ENCODE measurements at places on chromosomes 2 and 18.

DNA sequence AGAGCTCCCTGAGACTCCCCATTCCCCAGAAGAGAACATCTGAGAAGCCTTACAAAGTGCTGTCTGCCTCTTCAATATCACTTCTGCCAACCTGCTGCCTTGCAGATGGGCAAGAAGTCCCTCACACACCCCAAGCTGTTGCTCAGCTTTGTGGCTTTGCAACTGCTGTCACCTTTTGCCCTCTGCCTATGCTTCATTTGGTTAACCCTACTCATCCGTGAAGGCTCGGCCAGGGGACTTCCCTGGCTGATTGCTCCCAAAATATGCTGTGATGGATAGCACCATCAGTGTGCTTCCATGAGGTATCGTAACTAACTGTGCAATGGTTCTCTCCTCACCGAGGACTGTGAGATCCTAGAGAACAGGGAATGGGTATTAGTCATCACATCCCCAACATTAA is 88.9 kb upstream of the CYP1B1 start:
- DNase-seq = no peak

- DNase-seq = no peak
Measured at GRCh38 chr2:231567159-231567558, 25.5 kb upstream of the TEX44 start.

DNA sequence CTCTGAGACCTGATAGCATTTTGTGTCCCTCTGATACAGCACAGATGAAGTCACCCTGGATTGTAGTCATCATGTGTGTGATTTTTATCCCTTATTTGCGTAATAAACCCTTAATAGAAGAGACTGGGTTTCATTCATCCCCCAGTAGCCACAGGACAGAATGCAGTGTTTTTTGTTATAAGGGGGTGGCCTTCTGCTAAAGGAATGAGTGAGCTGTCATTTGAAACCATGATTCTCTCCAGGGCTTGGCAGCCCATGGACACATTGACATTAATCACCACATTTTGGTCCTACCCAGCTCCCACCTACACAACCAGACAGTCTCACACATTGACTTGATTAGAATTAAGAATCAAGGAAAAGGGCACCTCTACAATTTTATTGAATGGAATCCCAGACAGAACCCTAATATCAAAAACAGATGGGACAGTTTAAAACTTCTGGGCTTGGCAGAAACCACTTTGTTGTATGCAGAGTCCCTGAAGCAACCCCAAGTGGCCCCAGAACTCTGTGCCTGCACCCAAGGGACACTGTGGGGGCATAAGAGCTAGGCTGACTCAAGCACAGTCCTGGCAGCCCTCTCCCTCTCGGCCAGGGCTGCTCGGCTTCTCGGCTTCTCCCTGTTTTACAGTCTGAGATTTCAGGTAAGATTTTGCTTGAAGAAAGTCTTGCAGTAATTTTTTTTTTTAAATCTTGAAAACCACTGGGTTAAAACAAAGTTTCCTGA is 254.0 kb upstream of the SLC14A2 start:
- no peak for DNase-seq

GRCh38 chr2:216743781-216744180 is 48.4 kb upstream of the IGFBP5 start:
- no peak for DNase-seq

- no peak for DNase-seq
Measured at GRCh38 chr2:106988361-106988760, 102.4 kb upstream of the ST6GAL2 start.

DNA sequence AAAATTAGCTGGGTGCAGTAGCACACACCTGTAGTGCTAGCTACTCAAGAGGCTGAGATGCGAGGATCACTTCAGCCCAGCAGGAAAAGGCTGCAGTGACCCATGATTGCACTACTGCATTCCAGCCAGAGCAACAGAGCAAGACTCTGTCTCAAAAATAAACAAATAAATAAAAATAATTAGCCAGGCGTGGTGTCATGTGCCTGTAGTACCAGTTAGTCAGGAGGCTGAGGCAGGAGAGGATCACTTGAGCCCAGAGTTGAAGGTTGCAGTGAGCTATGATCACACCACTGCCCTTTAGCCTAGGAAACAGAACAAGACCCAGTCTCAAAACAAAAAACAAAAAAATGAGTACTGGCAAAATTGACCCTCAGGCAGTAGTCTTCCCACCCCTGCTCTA is 61.9 kb upstream of the PPP1CB start:
- DNase-seq = no peak

- no peak for DNase-seq
Measured at GRCh38 chr2:44100351-44100750, 68.3 kb upstream of the PPM1B start.

DNA sequence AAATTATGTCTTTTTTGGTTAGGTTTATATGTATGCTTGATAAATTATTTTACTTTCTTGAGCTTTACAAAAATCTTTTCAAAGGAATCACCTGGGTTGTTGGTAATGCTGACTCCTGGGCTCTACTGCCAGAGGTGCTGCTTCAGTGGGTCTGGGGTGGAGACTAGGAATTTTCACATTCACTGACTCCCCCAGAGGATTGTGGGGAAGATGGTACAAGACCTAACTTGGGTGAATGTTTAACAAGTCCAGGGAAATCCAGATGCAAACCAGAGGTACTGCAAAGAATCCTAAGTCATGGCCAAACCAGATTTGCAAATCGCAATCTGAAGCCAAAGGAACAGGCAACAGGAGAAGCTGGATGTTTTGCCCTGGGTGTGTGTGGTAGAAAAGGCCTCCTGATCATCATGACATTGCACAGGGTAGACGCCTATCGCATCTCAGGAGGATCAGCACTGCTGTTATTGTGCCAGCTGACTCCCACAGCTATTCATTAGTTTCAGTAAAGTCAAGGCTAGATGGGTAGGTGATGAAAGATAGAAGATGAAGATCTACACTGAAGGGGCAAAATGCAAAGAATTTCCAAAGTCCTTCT is 185.2 kb downstream of the BARD1 start:
- DNase-seq = no peak

DNA sequence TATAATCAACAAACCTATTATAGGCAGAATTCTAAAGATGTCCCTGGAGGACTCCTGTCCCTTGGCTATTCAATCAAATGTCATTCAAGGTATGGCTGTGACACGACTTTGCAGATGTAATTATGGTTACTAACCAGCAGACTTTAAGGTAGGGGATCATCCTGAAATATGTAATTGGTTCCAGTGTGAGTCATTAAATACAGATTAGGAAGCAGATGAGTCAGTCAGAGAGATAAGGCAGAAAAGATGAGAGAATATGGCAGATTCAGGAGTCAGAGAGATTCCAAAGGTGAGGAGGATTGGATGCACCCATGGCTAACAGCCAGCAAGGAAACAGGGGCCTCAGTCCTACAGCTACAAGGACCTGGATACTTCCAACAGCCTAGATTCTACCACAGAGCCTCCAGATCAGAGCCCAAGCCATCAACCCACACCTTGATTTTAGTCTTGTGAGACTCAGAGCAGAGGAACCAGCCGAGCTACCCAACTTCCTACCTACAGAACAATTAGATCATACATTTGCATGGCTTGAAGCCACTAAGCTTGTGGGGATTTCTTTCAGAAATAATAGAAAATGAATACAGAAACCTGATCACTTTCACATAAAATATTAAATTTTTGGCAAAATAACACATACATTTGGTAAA is 11.2 kb upstream of the PROM2 start:
- DNase-seq = no peak

DNA sequence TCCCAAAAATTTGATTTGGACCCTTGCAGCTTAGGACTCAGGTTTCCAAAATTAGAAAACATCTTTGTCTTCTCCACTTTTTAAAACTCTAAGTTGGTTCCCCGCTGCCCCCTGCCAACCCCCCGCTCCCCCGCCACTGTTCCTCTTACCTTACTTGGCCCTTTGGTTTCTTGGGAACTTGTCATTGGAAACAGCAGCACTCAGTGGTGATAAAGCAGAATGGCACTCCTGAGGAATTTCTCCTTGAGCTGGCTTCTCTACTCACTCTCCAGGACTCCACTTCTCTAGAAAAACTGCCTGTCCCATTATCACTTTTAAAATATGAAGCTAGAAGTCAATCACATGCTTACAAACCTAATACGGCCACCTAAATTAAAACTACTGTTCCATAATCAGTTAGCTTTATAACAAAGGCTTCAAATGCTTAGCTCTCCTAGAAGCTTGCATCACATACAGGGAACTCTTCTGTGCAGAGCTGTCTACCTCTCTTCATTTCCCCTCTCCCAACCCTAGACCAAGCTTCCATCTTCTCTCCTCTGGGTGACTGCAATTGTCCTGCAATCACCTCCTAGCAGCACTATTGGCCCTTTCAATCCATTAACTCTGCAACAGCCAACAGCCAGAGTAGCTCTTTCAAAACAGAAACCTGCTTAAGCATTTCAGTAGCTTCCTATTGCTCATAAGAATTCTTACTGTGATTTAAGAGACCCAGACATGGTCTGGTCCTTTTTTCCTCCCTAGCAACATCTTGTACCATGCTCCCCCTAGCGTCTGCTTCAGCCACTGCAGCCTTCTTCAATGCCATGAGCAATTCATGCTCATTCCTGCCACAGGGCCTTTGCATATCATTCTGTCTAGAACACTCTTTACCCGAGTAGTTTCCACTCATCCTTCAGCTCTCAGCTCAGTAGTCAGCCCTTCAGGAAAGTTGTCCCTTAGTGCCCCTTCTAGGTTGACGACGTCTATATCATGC is 15.2 kb upstream of the PLEKHM3 start:
- DNase-seq = peak; percentile 59

GRCh38 chr18:56977309-56977708 is 169.6 kb upstream of the BOD1L2 start:
- no peak for DNase-seq

DNA sequence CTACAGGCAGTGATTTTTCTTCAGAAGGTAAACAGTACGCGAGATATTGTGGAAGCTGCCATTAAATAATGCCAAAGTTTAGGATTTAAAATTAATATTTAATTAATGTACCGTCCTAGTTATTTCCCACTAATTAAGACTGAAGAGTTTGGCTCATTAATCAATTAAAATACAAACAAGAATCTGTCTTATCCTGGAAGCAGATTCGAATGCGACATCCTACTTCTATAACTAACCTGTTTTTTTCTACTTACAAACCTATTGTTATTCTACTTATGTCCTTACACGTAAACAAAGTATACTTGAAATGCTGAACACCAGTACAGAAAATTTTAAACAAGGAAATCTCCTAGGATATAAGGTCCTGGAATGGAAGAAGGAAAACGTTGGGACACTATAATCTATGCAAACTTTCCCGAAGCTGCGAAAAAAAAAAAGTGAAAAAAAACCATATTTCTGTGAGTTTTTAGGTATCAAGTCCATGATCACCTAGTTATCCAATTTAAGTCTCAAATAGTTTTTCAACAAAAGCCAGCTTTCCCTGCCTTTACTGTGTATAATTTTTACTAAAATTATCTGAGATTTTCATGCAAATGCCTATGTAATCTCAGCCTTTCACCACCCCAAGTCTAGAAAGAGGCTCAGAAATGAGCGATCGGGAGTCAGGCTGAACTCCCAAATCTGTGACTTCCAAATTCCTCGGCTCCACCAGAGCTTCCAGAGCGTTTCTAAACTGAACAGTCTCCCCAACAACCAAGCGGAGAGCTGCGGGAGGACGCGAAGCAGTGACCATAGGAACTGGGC is 1.2 kb upstream of the C2orf15 start:
- DNase-seq = no peak

DNA sequence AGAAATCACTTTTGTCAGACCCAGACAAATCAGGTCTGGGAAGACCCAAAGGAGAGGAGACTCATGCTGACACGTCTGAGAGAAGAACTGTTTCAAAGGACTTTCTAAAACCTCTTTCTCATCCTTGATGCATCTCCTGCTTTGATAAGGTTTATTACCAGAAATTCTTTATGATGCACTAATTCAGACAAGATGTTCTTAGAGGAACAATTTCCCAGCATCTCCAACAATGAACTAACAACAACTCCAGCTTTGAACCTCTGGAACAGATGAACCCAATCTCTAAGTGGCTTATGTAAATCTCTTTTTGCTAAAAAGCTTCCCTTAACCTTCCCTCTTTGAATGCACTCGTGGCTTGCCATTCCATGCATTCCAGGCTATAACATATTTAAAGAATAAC is 15.9 kb upstream of the SERPINB11 start:
- DNase-seq = no peak

GRCh38 chr2:173028141-173028540 is 47.5 kb upstream of the MAP3K20 start:
- DNase-seq = no peak

GRCh38 chr2:43318791-43319190 is 92.4 kb upstream of the ZFP36L2 start:
- no peak for DNase-seq

- no peak for DNase-seq
Measured at GRCh38 chr2:11865805-11866204, 119.4 kb downstream of the LPIN1 start.

DNA sequence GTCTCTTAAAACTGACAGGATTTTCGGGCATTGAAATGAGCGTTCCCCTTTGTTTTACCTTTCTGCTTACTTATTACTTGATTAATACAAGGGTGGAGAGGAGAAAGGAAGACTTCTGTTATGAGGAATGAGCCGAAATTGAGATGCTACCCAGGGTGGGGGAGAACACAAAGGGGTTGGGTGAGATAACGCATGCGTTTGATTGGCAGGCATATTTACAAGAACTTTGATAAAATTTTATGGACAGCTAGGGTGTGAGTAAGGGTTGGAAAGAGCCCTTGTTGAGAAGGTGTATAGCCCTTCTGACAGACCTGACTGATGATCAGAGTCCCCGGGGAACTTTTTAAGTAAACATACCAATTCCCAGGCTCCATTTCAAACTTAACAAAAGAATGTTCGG is 1.8 kb downstream of the RNF138 start:
- no peak for DNase-seq

Data from posterior cingulate gyrus (tissue), 11 donors.